ENCODE measurements at places on chromosomes 2 and 18.

- no peak for DNase-seq
Observed at GRCh38 chr18:59142274-59142673, 2.6 kb downstream of the SEC11C start.

DNA sequence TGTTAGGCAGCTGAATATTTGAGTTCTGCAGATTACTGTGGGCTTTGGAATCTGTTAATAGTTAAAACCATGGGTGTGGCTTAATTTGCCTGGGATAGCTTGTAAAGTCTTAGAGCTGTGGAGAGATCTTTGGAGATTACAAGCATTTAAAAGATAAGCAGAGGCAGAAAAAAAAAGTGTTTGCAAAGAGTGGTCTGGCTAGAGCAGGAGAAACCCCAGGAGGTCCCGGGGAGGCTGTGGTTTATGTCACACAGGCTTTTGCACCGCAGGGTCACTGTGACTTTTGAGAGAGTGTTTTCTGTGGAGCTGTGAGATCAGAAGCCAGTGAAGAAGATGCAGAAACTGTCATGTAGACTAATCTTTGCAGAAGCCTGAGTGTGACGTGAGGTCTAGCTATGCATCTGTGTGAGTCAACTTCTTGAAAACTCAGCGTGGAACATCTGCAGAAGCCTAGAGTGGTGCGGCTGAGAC lies 49.0 kb downstream of the SETBP1 start:
- no peak for DNase-seq

- DNase-seq, result no peak
Observed at GRCh38 chr18:79411614-79412526, 16.1 kb downstream of the NFATC1 start.

DNA sequence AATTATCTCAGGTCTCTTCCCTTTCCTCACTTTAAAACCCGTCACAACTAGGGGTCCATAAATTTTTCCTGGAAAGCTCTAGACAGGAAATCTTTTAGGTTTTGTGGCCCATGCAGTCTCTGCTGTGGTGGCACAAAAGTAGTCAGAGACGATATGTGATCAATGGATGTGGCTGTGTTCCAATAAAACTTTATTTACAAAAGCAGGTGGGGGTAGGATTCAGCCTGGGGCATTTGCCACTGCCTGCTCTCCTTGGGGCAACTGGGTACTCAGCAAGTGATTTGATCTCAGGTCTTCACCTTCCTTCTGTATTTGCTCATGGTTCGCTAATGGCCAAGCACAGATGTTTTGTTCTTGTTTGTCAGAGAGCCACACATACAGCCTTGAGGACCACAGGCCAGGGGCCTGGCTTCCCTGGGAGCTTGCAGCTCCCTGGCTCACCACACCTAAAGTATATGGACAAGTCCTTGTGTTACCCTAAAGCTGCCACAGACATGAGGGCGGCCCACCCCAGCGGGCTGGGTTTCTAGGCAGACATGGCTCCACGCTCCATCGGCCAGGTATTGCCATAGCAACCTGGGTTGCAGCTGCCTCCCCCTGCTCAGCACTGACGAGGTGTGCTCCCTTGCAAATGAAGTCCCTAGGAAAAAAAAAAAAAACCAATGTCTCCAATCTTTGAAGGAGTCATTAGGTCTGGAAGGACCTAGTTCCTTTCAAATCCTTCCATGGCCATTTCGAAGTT lies 89.7 kb upstream of the YWHAQ start:
- no peak for DNase-seq

DNA sequence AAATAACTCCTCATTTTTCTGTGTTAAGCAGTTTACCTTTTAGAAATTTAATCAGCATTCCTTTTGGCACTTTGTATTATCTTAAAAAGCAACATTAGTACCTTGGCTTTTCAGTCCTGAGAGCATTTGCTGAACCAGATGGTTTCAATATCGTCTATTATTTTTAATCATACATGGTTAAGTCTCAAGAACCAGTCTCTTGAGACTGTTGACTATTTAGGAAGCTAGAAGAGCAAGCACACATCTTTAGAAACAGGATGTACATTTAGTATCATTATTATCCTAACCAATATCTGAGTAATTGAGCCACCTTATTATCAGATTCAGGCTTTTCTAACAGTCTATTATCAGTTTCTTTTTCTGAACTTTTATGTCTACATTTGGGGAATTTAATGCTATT lies 28.2 kb upstream of the ZEB2 start:
- DNase-seq, result peak; percentile 28

- DNase-seq, result no peak
Observed at GRCh38 chr18:79694895-79695213, 15.3 kb downstream of the CTDP1 start.

DNA sequence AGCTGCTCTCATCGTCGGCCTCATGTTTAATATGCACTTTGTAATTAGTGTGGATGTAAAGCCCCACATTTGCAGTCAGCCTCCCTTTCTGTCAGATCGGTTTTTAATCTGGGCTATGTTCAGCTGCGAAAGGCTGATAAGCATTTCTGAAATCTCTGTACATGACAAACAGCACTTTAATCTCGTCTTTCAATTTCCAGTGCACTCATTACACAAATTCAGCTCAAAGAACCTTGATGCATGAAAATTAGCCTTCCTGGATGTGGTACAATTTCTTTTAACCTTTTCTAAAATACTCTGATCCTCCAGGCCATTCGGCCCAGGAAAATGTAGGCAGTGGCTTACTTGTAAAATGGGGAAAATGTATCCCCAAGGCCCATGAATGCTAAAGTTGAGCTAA lies 265.1 kb downstream of the RND3 start:
- no peak for DNase-seq

DNA sequence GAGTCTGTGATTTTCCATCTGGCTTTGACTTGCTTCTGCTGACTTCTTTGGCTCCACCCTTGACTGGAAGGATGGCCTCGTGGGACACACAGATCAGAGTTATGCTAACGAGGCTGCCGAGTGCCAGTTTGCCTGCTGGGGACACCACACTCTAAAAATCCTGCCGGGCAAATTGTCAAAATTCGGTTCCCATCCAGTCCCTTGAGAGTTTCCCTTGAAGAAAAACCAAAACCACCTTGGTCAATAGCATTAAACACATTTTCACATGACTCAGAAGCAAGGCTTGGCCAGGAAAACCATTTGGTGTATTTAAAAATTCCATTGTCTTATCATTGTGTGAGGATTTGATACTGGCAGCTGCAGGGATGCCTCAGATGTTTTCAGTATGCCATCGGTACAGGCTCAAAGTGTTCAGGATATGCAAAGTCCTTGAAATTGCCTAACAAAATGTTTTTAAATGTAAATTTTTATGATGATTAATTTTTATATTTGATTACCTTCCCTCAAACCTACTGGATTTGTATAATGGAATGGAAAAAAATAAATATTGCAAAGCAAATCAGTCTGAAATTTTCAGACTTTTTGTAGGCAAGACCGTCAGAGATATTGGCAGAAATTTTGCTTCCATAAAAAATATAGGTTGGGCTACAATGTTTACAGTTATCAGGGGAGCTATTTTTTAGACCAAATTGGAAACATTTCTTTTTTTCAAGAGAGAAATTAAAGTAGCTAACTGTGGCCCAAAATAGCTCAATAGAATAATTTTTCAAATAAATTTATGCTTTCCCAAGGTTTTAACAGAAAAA lies 41.6 kb downstream of the KCNE4 start:
- DNase-seq, result peak; percentile 73

DNA sequence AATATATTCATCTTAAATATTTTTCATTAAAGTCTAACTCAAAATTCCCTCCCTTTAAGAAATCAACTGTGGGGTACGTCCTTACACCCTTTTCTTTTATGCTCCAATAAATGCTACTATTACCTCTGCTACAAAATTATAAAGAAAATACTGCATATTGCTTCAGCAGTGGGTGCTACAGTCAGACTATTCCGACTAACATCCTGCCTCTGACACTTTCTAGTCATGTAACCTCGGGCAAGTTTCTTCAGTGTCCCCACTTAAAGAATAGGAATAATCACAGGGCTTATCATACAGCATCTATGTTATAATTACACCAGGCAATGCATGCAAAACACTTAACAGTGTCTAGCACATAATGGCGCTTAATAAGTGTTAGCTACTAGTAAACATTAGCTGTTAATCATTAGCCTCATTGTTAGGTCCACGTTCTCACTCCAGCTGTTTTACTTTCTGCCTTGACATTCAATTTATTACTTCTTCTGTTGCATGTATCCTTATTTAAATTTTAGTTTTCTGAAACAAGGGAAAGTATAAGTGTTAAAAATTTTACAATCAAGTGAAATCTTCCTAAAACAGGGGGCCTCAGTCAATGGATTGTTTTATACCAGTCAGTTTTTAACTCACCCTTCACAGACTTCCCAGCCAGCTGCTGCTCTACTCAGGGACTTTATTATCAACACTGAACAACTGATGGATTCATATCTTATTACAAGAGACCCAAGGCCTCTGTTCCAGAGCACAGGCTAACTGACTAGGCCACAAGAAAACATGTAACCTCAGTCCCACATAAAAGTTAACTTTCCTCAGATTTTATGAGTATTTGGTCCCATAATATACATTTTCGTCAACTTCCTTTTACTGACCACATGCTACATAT lies 54.0 kb downstream of the CLASP1 start:
- peak; percentile 24 for DNase-seq

- no peak for DNase-seq
Observed at GRCh38 chr18:24265502-24266064, 126.7 kb downstream of the CABYR start.

DNA sequence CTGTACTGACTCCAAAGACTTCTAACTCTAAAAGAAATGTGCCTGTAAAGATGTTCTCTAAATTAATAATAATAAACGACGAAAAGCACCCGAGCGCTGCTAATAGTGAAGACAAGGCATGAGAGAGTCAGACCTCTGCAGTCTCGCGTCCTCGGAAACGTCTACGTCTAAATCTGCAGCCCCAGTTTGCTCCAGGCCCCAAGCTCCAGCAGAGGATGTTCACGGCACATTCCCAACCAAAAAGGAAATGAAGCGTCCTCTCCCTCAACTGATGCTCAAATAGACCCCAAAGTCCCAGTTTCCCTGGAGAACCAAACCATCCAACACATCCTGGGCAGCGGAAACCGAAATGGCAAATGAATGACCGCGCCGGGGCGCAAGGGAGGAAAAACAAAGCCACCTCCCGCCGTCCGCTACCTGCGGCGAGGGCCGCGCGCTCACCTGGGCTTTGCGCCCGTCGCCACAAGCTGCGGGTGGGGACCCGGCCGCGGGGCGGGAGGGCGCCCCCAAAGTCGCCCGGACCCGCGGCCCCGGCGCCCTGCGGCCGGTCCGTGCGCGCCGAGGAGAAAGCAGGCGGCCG lies 47.1 kb upstream of the CCDC150 start:
- peak; percentile 57 for DNase-seq

DNA sequence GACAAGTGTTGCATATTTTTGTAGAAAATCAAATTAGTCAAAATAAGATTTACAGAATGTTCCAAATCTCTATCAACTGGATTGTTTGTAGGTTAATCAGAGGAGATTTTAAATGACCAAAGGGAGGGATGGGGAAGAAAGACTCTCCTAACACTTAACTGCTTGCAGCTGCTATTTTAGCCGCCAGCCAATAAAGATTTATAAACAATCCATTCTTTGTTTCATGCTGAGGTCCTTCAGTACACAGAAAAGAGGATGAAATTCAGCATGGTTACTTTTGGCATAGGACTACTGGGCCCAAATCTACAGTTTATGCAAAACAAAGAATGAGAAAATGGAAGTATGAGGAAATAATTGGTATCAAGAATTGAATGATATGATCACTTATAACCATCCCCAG lies 86.4 kb upstream of the FN1 start:
- DNase-seq, result no peak

DNA sequence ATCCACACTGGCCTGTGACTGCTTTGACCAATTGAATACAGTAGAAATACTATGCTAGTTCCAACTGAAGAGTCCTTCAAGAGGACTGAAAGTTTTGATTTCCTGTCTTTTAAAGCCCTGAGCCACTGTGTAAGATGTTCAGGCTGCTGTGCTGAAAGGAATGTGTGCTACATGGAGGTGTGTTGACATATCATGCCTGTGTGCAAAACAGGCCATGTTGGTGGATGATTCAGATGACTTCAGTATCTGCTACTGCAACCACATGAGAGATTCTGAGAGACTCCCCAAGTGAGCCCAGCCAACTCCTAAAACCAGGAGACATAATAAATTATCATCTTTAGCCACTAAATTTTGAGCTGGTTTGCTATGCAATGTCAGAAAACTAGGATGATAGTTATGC lies 662.9 kb downstream of the ZEB2 start:
- no peak for DNase-seq

DNA sequence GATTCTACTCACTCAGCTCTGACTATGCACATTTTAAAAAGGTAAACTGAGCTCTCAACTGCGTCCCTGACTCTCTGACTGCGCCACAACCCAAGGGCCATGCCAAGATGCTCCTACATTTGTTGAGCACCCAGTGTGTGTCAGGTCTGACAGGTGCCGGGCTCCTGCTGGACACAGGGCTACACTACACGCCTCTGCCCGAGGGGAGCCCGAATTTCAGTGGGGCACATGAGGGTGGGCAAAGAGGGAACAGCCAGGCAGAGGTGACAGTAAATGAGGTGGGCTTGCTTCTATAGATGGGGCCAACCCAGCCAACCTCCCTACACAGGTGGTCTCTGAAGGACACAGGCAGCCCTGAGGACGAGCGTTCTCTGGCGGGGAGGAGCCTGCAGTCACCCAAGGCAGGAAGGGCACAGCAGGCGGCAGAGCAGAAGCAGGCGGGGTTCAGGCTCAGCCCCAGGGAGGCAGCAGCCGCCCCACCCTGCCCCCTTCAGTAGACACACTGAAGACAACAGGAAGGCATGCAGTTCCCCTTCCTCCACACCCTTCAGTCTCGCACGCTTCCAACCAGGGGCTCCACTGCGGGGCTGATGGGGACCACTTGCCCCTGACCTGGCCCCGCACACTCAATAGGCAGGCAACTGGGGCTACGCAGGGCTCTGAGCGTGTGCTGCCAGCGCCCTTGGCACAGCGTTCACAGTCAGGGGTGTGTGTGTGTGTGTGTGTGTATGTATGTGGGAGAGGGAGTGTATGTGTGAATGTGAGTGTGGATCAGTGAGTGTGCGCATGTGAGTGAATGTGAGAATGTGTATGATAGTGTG lies 98.4 kb downstream of the UXS1 start:
- no peak for DNase-seq

GRCh38 chr18:63975628-63976027 lies 5.7 kb downstream of the SERPINB8 start:
- no peak for DNase-seq

- no peak for DNase-seq
Observed at GRCh38 chr2:26598336-26598995, 42.7 kb downstream of the CIB4 start.

GRCh38 chr2:191675807-191676721 lies 1.9 kb upstream of the NABP1 start:
- peak; percentile 66 for DNase-seq
